ENCODE measurements at places on chromosomes 13 and 19.

GRCh38 chr13:50456111-50456510, 387.4 kb downstream of the DLEU7 start:
- DNase-seq = no peak

GRCh38 chr19:54523403-54523802, 20.8 kb downstream of the LAIR2 start:
- DNase-seq = no peak

GRCh38 chr19:6059988-6060599, 50.2 kb downstream of the RFX2 start:
- DNase-seq = no peak

GRCh38 chr19:38729653-38730469, 14.4 kb downstream of the CAPN12 start:
- DNase-seq = peak; percentile 54

DNA sequence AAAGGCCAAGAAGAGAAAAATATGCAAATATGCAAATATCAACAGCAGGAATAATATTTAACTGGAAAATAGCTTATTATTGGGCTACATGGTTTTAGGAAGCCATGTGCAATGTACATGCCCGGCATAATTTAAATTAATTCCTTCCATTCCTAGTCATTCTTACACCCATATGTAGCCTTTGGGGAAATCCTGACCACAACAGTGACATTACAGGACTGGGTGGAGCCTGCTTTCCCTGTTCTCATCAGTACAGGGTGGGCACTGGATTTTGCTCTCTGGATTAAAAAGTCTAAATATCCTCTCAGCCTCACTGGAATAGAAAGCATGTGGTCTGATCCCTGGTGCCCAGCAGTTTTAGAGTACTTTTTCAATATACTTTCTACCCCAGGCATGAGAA, 198.2 kb downstream of the DNAJC15 start:
- no peak for DNase-seq

DNA sequence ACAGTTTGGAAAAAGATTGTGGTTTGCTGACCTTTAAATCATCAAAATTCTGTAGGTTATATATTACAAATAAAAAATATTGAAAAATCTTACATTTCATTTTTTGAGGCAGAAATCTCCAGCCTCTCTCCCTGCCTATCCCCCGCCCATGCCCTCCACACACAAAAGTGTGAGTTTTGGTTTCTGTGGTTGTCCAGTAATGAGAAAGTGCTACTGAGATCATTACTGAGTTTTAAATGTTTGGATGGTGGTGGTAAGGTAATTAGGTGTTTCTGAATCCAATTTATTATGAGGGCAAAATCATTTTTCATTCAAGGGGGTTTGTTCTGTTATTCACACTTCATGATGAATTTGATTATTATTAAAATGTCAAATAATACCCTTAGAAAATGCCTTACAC, 448.0 kb upstream of the SLC10A2 start:
- DNase-seq = no peak

DNA sequence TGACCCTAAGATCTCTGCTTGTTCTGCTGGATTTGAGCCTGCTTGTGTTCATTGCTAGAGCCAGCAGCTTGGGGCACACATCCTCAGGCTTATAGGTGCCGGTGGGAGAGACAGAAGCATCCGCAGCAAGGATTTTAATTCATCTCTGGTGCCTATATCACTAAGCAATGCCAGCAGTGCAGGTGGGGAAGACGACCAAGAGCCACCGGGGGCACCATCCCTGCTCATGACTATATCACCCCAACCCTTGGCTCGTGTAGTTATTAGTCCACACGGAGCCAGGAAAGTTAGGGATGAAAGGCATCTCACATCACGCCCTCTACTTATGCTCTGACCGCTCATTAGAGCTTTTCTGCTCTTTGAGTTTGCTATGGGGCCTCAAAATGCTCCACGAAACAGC, 298.2 kb downstream of the DCLK1 start:
- no peak for DNase-seq

GRCh38 chr19:14361824-14362223, 19.4 kb upstream of the ADGRE5 start:
- no peak for DNase-seq

DNA sequence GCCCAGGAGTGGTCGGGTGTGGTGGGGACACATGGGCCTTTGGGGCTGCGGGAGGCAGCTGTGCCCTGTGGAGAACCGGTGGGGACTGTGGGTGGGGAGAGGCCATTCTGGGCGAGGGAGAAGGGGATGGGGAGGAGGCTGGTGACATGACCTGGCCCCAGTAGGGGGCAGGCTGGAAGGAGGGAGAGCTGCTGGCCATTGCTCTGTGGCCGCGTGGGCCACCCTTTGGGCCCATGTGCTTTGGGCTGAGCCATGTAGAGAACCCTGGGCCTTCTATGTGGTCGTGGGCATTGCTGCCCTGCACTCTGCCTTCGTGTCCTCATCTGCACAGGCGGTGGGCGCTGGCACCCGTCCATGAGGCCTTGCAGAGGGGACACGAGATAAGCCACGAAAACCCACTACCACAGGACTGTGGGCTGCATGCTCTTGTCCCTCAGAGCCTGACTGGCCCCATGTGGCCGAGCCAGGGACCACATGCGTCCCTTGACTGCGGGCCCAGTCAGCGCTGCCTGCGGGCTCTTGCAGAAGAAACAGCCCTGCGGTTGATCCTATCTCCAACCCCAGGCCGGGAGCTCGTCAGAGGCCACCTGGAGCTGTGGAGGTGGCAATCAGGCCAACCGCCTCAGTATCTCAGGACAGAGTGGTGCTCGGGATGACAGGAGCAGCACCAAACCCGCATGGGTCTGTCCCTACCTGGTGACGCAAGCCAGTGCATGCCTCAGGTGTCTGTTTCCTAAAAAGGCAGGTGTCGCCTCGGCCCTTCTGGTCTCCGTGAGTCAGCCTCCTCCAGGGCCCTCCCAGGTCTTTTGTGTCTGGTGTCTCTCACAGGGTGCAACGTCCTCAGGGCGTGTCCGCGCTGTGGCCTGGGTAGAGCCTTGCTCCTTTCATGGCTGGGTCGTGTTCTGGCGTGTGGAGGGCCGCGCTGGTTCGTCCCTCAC, 14.3 kb downstream of the FZR1 start:
- no peak for DNase-seq

GRCh38 chr13:74266861-74267260, 132.7 kb upstream of the KLF12 start:
- no peak for DNase-seq

DNA sequence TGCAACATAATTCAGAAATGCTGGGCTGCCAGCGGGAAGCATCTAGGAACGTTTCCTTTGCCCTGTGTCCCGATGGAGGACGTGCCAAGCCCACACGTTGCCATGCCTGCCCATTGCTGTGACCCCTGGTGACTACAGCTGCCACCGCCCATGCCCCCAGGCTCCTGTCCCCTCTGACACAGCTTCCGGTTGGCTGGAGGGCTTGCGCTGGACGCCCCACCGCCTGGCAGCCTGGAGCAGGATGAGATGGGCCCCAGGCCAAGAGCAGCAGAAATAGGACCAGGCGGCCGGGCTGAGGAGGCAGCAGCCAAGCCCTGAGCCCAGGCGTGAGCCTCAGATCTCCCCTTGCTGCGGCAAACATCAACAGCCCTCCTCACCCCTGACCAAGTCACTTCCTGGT, 125.9 kb downstream of the COL4A2 start:
- DNase-seq = no peak

GRCh38 chr19:45821103-45821521, 6.0 kb upstream of the RSPH6A start:
- no peak for DNase-seq

- no peak for DNase-seq
Measured at GRCh38 chr19:10654610-10655456, 687 bp downstream of the ILF3 start.

DNA sequence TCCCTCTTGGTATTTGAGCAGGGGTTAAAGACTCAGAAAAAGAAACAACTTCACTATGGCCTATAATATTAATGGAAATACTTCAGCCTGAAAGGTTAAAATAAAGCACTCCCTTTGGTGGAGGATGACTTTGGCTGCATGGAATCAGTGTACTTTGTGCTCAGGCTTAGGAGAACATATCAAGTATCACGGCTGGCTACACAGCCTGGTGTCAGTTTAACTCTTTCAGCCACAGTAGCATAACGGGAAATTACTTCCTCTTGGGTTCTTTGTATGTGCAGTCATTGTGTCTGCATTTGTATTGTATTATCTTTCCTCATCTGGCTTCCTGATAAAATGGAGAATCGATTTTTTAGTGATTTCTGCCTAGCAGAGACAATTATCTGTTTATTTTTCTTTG, 239.0 kb downstream of the GGACT start:
- no peak for DNase-seq

- no peak for DNase-seq
Measured at GRCh38 chr19:34324320-34324719, 40.7 kb upstream of the GPI start.

DNA sequence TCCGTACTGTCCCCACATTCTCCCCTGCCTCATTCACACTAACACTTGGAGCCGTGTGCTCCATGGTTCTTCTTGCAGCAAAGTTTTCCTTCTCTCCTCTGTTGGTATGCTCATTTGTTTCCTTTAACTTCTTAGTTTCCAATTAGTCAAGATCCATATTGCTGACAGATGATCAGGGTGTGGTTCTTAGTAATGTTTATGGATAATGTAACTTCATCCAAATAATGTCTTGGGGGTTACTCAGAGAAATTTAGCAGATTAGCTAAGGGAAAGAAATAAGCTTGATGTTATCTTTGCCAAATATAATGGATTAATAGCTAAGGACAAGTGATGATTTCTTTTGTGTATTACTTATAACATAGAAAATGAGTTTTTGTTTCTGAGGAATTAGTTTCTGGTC, 174.4 kb downstream of the NUFIP1 start:
- DNase-seq = no peak
